ENCODE measurements at places on chromosomes 4 and X.

GRCh38 chr4:8266508-8266907, 3.0 kb upstream of the HTRA3 start:
- DNase-seq, result no peak

DNA sequence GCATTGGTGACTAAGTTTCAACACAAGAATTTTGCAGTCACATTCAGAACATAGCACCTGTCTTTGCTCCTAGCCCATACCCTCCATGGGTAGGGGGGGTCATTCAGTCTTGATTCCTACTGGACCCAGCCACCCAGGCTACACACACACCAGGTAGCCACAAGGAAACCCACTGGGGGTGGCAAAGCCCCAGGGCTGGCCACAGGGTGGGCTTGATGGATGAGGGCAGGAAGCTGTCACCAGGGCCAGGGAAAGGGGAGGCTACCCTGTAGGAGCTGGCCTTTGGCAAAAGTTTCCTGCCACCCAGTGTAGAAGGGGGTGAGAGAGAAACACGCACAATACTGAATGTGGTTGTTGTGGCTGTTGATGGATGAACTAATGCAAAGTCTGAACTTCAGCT, 74.5 kb upstream of the NKX1-1 start:
- no peak for DNase-seq

DNA sequence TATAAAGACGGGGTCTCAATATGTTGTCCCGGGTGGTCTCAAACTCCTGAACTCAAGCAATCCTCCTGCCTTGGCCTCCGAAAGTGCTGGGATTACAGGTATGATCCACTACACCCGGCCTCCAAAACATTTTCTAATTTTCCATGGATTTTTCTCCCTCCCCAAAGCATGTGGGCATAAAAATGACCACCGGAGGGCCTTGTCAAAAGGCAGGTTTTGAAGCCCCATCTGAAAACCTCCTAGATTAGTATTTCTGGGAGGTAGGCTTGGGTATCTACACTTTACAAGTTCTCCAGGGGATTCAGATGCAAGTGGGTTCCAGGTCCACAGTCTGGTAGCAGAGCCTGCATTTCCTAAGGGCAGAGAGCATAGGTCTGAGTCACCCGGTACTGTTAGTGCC, 1.4 kb upstream of the GPR173 start:
- no peak for DNase-seq

DNA sequence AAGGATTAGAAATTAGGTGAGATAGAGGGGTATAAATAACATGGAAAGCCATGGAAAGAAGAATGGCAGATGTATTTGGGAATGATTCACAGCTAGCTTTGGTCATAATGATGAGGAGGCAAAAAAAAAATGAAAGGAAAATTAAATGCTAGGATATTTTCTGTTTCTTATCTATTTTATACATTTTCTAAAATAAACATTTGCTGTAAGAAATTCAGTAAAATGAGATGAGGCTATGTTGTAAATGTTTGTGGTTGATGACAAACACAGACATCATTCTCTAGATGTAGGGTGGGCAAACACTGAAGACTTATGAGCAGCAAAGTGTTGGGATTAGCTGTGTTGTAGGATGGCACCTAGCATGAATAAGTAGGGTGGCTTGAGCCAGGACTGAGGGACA, 407.1 kb downstream of the IL15 start:
- no peak for DNase-seq

GRCh38 chr4:166422475-166422874, 549.4 kb downstream of the TLL1 start:
- DNase-seq, result no peak

DNA sequence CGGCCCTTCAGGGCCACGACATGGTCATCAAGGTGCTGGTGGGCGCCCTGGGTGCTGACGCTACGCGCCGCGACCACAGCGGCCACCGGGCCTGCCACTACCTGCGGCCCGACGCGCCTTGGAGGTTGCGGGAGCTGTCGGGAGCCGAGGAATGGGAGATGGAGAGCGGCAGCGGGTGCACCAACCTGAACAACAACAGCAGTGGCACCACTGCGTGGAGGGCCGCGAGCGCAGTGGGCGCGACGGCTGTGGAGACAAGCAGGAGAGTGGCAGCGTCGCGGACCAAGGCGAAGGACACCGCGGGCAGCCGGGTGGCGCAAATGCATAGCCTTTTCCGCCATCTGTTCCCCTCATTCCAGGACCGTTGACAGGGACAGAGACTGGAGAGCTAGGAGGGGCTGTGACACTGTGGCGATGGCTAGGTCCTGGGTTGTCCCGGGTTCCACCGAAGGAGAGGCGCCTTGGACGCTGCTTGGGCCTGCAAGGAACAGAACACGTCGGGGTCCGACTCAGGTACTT, 919 bp downstream of the SOWAHD start:
- DNase-seq, result no peak

GRCh38 chrX:69066021-69066757, 99.1 kb downstream of the PJA1 start:
- DNase-seq, result no peak

- no peak for DNase-seq
These were observed 57.6 kb upstream of the FAT1 start for GRCh38 chr4:186781032-186781917.

- no peak for DNase-seq
These were observed 113.5 kb upstream of the TTC29 start for GRCh38 chr4:147059064-147059731.

- no peak for DNase-seq
These were observed 47.5 kb upstream of the STS start for GRCh38 chrX:7100022-7100421.

DNA sequence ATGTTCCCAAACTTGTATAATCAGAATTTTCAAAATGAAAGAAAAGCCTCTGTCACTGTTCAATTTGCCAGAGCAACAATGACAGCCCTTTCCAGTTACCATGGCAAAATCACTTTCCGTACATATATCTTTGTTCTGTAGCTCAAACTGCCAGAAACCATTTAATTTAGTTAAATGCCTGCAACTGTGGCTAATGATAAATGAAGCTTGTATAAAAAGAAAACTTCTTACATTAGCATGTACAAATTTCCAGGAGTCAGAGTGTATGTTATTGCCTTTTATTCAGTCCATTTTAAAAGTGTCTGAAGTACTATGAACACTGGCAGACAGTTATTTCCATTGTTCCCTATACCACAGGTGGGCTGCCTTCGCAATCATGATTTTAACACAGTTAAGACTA, 30.3 kb downstream of the ARAP2 start:
- no peak for DNase-seq
